ENCODE measurements at places on chromosomes 7 and 10. TPM values are rescaled to one million over a fixed set of nuclear protein-coding genes. Genes with fewer than 3 reads are reported as not detected.

GRCh38 chr10:113427236-113427735, 125.6 kb upstream of the HABP2 start:
- no peaks in the 10 kb centered on the region for H3K27me3 ChIP-seq
- H3K4me3 ChIP-seq: no peak overlapping the region
- no peaks in the 10 kb centered on the region for H3K36me3 ChIP-seq
- no peak overlapping the region for H3K27ac ChIP-seq
- H3K4me1 ChIP-seq: no peaks in the 10 kb centered on the region

- no peaks in the 10 kb centered on the region for H3K27me3 ChIP-seq
- H3K4me1 ChIP-seq: no peaks in the 10 kb centered on the region
- no peak overlapping the region for H3K4me3 ChIP-seq
- H3K27ac ChIP-seq: no peak overlapping the region
- DNase-seq: no peak
Measured at GRCh38 chr7:50580057-50580456, 14.9 kb upstream of the DDC start.

GRCh38 chr7:16916105-16916639, 34.4 kb upstream of the AGR3 start:
- no peaks in the 10 kb centered on the region for H3K27me3 ChIP-seq
- DNase-seq: no peak
- H3K4me1 ChIP-seq: no peaks in the 10 kb centered on the region
- no peaks in the 10 kb centered on the region for H3K36me3 ChIP-seq

GRCh38 chr7:71350680-71351079, 218.7 kb downstream of the GALNT17 start:
- peaks cover 3% of the 10 kb centered on the region for H3K4me1 ChIP-seq
- H3K27me3 ChIP-seq: no peaks in the 10 kb centered on the region
- H3K4me3 ChIP-seq: no peak overlapping the region
- no peaks in the 10 kb centered on the region for H3K36me3 ChIP-seq
- no peak overlapping the region for H3K27ac ChIP-seq

DNA sequence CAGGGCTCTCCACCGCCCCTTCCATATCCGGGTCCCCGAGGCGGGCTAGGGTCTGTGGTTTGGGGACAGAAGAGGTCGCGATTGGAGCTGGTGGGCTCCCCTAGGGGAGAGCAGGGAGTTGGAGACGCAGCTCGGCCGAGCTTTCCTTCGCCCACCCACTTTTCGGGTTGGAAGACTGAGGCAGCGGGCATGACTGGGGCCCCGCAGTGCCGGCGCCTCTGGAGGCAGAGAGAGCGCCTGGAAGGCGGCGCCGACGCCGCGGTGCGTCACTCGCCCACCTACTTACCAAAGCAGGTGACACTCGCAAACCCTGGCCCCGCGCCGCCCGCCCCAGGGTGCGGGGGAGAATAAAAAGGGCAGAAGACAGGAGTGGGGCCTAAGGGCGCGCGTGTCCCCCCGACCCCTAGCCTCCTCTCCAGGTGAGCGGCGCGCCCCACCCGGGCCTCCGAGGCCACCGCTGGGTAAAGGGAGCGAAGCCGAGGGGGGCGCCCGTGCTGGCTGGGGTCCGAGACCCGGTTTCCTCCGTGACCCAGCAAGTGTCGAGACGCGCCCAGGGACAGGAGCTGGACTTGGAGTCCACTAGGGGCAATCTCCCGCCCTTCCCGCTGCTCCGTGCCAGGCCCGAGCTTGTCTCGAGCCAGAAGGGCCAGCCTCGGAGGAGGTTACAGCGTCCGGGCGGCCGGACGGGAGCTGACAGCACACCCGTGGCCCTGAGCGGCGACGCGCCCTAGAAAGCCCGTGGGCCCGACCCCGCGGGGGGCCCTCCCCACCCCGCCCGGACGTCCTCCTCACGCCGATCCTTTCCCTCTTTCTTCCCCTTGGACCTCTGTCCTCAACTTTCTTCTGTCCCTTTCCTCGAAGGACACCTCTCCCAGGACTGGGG, 34.4 kb upstream of the GRID1 start:
- H3K36me3 ChIP-seq: no peaks in the 10 kb centered on the region
- H3K27ac ChIP-seq: no peak overlapping the region
- H3K4me3 ChIP-seq: peak overlapping the region; percentile 56
- no peak for DNase-seq
- H3K4me1 ChIP-seq: peaks cover 11% of the 10 kb centered on the region

DNA sequence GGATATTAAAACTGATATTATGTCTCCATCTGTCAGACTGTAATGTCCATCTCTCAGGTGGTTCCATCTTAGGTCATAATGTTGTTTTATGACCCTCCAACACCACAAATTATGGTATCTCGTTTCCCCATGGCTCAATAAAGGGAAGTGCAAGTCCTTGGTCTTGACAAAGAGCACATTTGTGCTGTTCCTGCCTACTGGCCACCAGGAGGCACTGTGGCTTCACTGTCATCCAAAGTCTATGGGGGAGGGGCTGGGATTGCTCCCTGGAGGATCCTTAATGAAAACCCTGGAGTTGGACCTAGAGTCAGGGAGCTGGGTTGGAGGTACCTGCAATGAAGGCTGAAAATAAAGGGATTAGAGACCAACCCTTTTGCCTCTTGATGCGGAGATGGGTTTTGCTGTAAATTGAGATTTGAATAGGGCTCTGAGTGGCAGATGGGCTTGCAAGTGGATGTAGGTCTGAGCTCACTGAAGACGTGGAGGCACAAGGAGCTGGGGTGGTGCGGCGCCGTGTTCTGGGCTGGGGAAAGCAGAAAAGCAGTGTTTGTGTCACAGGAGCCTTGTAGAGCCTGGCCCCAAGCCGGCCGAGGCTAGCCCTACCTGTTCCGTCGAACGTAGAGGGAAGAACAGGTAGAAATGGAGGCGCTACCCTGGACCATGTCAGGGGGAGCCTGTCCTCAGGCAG, 180.5 kb upstream of the PRSS58 start:
- H3K36me3 ChIP-seq: no peaks in the 10 kb centered on the region
- H3K4me3 ChIP-seq: no peak overlapping the region
- DNase-seq: no peak
- H3K27me3 ChIP-seq: no peaks in the 10 kb centered on the region
- no peaks in the 10 kb centered on the region for H3K4me1 ChIP-seq

- H3K4me1 ChIP-seq: peaks cover 8% of the 10 kb centered on the region
- no peak overlapping the region for H3K4me3 ChIP-seq
- no peak overlapping the region for H3K27ac ChIP-seq
- DNase-seq: no peak
Measured at GRCh38 chr10:119393019-119393418, 149.5 kb downstream of the RGS10 start.

- H3K27me3 ChIP-seq: no peaks in the 10 kb centered on the region
- H3K4me1 ChIP-seq: no peaks in the 10 kb centered on the region
- H3K27ac ChIP-seq: no peak overlapping the region
Measured at GRCh38 chr10:16570731-16571130, 49.1 kb upstream of the C1QL3 start.

- DNase-seq: no peak
- H3K27me3 ChIP-seq: no peaks in the 10 kb centered on the region
- peaks cover 70% of the 10 kb centered on the region for H3K4me1 ChIP-seq
- H3K4me3 ChIP-seq: no peak overlapping the region
Measured at GRCh38 chr10:71267508-71268240, 51.4 kb upstream of the SLC29A3 start.

DNA sequence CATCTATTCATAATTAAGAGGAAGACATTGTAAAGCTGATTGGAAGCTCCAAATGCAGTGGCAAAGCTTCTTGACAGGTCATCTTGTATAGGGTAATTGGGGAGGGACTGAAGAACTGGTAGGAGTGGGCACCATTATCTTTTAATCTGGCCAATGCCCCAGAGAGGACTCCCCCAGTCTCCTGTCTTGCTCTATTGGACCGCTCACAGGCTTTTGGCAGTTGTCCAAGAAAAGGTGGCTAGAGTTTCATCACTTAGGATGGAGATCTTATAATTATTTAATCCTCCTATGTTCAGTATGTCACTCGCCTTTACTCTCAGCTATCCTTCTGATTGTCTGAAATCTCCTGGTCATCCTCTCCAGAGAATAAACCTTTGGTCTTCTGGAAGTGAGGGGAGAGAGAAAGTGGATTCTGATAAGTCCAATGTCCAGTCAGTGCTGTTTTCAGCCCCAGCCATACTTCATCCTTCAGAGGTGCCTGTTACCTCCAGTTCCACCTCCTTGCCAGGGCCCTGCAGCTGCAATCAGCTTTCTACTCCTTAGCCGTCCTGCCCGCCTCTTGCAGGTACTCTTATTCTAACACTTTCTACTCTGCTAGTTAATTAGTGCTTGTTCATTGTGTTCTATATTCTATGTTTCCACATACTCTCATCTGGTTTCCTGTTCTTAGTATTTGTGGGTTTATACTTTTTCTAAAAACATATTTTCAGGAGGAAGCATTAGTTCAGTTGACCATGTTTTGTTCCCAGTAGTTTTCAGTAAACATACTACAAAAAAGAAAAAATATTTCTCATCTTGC, 241.6 kb downstream of the NSUN6 start:
- H3K4me1 ChIP-seq: no peaks in the 10 kb centered on the region
- H3K4me3 ChIP-seq: no peak overlapping the region

GRCh38 chr7:27639851-27640250, 22.8 kb downstream of the HIBADH start:
- H3K27ac ChIP-seq: no peak overlapping the region
- no peak overlapping the region for H3K4me3 ChIP-seq
- no peaks in the 10 kb centered on the region for H3K27me3 ChIP-seq
- DNase-seq: no peak
- no peaks in the 10 kb centered on the region for H3K36me3 ChIP-seq

GRCh38 chr7:1697499-1698125, 27.5 kb downstream of the ELFN1 start:
- no peaks in the 10 kb centered on the region for H3K4me1 ChIP-seq
- DNase-seq: no peak
- H3K36me3 ChIP-seq: no peaks in the 10 kb centered on the region
- H3K27ac ChIP-seq: no peak overlapping the region

- H3K36me3 ChIP-seq: no peaks in the 10 kb centered on the region
- H3K4me1 ChIP-seq: no peaks in the 10 kb centered on the region
- no peaks in the 10 kb centered on the region for H3K27me3 ChIP-seq
- H3K4me3 ChIP-seq: no peak overlapping the region
- no peak for DNase-seq
Measured at GRCh38 chr7:4299431-4299830, 382.7 kb upstream of the FOXK1 start.

DNA sequence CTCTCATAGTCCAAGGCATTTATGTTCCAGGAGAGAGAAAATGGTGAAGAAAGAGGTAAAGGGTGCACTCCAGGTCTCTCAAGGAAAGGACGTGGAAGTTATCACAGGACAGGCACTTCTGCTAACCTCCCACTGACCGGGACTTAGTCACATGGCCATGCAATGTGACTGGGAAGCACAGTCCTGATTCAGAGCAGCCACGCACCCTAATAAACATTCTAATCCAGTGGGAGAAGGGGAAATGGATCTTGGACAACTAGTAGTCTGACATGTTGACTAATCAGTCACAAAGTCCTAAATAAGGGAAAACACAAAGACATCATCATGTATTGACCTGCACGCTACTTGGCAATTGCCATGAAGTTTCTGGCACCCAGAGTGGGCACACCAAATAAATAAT, 417.5 kb upstream of the ZMIZ1 start:
- H3K4me1 ChIP-seq: no peaks in the 10 kb centered on the region
- no peak overlapping the region for H3K27ac ChIP-seq
- DNase-seq: no peak
- H3K36me3 ChIP-seq: no peaks in the 10 kb centered on the region

The ZNF117 gene
- 1.4 TPM for total RNA-seq

The PLA2G12B gene
- not detected for total RNA-seq

The CARD11 gene
- not detected for total RNA-seq

The SUN1 gene
- total RNA-seq: 129 TPM

The ADRA2A gene
- total RNA-seq: 0.31 TPM

The SYT15B gene
- total RNA-seq: 0.82 TPM

The SMKR1 gene
- total RNA-seq: not detected

The DNAJC1 gene
- 44.6 TPM for total RNA-seq

The STAM gene
- total RNA-seq: 52.0 TPM

The FEZF1 gene
- total RNA-seq: not detected
